ENCODE measurements at places on chromosomes 6 and 20.
A peak's percentile ranks its signal among the peaks of the same experiment; 100 is the strongest.

DNA sequence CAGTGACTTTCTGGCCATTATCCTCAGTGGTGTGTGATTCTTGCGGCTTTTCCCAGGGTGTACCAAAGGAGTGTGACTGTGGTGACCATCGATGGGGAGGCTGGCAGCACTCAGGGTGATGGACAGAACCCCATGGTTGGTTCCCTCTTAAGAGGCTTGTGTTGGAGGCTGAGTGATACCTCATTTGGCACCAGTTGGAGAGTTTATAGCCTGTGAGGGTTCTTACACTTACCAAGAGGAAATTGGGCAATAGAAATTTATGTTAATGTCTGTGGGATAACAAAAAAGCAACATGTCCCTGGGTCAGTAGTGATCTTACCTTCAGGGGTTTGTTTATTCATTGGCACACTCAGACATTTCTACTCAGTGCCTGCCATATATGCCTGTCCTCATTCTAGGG lies 37.2 kb downstream of the DAAM2 start:
- peak; percentile 35 for DNase-seq

- no peak for DNase-seq
Observed at GRCh38 chr6:73309535-73309784, 44.6 kb downstream of the DPPA5 start.

DNA sequence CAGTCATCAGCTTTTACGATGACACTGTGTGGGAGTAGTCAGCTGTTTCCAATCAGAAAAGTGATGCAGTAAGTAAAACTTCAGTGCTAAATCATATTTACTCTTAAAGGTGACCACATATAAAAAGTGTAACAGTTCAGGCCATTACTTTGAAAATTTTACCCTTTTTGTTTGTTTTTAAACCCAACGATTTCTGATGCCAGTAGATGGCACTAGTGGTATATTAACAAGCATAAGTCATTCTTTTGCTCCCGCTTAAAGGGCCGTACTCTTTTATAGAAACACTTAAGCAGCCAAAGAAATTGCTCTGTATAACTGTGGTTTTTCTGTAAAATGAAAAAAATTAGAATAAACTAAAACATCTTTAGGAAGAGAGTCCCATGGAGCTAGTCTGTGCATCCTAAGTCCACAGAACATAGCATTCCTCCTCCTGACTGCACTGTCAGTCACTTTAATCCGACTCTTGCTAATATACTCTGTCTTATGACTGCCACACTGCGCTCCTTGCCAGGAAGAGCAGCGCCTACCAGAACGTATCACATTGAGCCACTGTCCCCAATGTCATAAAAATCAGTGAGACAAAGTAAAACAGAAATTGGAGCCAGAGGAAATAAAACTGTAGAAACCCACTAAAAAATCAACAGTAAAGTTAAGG lies 25.0 kb downstream of the HEBP2 start:
- DNase-seq, result peak; percentile 67

DNA sequence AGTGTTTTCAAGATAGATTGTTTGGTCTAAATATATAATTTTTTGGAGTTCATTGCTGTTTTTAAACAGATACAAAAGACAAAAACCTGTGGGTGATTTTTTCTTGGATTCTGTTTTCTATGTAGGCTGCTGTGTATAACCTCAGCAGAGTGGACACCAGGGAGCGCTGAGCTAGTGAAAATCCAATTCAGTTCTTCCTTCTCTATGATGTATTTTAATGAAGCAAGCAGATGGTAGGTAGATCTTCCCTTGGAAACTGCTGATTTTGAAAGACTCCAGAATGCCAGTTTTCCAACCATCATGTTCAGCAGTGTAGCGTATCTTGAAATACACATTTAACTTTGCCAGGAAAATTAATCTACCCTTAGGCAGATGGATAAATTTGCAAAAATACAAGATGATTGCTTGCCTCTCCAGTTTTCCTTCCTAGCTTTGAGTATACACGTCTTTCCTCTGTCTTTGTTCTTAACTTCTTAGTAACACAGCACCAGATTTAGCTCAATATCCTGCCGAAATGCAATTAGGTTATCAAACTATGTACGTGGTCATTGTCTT lies 178.0 kb downstream of the PHF3 start:
- DNase-seq, result no peak

DNA sequence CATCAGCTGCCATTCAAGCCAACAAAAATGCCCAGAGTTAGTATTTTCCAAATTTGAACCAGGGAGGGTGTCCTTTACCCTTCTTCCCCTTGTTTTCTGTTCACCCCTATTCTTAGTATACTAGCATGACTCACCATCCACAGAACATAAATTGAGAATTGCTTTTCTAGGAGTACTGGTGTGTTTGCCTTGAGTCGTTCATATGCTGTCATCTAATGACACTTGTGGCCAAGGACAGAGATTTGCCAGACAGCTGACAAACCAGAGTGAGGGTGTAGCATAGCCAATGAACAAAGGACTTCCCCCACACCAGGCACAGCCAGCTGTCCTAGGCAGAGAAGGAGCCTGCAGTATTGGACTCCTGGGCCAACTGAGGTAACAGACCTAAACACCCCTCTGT lies 62.2 kb downstream of the FILIP1 start:
- peak; percentile 62 for DNase-seq

DNA sequence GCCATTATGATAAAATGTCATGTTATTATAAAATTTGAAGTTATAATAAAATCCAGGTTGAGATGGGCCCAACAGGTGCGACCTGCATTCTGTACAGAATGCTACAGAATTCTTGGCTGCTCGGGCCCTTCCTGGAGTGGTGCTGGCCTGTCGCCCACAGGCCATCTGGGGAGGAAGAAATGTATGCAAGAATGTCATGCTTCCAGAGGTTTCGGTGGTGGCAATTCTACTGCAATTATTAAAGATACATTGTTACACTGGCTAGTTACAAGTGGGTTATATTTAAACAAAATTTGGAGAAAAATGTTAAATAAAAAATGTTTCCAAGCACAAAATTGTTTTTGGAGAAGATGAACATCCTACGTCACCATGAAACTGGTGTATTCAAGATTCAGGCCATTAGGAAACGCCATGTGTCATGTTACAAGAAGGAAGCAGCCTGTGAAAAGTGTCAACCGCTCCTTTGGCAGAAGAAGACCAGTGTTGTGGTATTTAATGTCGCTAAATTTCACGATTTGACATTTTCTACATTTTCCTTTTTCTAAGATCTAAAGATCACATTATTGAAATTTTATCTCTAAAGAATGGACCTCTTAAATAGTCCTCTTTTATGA lies 7.1 kb downstream of the RAMACL start:
- DNase-seq, result no peak

- no peak for DNase-seq
Observed at GRCh38 chr6:16621002-16621401, 140.3 kb downstream of the ATXN1 start.
